ENCODE measurements at places on chromosomes 2 and 18.

- DNase-seq, result peak; percentile 84
Observed at GRCh38 chr18:41096504-41096903, 858.5 kb upstream of the PIK3C3 start.

DNA sequence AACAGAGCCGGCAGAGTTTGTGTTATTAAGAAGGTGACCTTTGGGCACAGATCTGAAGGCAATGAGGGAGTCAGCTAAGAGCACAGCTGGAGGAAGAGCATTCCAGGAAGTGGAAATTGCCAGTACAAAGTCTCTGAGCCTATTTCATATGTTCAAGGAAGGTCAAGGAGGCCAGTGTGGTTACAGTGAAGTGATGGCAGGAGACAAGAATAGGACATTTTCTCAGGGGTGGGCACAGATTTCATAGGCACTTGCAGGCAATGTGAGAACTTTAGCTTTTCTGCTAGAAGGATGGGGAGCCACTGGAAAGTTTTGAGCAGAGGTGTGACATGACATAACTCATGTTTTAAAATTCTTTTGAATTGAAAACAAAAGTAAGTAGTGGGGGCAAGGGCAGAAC is 50.3 kb downstream of the ARHGAP25 start:
- DNase-seq, result no peak

GRCh38 chr2:16038621-16039020 is 98.3 kb downstream of the MYCN start:
- DNase-seq, result no peak

GRCh38 chr2:190069936-190070696 is 7.6 kb upstream of the MSTN start:
- peak; percentile 41 for DNase-seq

DNA sequence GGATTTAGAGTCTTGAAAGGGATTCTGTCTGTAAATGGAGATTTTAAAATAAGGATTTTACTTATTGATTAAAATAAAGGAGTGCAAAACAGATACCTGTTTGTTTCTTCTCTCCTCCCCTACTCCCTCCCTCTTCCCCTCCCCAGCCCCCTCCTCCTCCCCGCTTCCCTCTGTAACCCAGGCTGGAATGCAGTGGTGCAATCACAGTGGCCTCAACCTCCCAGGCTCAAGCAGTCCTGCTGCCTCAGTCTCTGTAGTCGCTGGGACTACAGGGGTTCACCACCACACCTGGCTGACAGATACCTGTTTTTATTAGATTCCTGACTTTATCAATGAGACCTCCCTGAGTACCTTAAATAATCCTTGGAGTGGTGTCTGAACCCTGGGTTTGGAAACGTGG is 57.1 kb downstream of the OXER1 start:
- no peak for DNase-seq

DNA sequence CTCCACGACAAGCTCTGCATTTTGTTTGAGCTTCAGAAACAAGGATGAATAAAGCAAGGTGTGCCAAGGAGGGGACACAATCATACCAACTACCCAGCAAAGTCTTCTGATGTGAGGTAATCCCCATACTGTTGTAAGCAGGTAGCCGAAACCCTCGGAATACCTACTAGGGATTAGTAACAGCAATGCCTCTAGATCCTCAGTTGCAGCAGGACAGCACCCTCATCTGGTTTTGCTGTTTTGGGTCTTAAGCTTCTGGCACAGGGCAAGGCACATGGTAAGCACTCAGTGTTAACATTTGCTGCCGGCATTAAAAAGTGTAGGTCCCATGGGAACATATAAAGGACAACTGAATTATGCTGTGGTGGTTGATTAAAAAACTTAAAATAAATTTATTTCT is 16.0 kb upstream of the LINC00305 start:
- DNase-seq, result no peak

GRCh38 chr2:46878886-46879285 is 36.7 kb downstream of the MCFD2 start:
- no peak for DNase-seq

GRCh38 chr18:63158676-63159291 is 160.8 kb downstream of the BCL2 start:
- DNase-seq, result no peak

GRCh38 chr2:23563673-23564614 is 179.0 kb downstream of the KLHL29 start:
- no peak for DNase-seq

GRCh38 chr2:172613615-172614231 is 57.8 kb downstream of the PDK1 start:
- DNase-seq, result no peak

- DNase-seq, result no peak
Observed at GRCh38 chr18:49911427-49911826, 98.1 kb upstream of the ACAA2 start.

GRCh38 chr18:58044370-58045241 is 580 bp downstream of the NEDD4L start:
- DNase-seq, result no peak

DNA sequence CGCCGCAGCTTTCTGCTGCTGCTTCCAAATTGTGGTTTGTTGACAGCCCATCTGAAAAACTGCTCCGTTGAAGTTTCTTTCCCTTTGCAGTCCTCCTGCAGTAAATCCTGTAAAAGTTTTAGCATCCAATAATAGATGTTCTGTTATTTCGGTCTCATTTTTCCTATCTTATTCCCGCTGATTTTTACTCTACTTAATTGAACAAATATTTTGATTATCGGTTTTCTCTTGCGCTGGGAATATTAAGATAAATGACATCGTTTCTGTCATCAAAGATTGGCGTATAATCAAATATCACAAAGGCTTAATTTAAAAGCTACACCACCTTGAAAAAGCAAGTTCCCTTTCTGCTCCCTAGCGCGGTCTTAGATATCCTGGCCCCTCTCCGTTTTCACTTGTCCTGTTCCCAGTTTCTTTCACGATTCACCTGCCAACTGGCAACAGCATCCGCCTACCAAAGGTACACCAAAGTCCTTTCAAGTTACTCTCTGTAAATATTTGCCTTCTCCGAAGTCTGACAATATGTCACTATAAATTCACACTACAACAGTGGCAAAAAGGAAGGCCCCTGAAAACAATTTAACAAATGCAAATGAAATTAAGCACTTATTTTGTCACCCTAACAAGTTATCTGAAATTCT is 1.0 kb upstream of the STRN start:
- no peak for DNase-seq

- no peak for DNase-seq
Observed at GRCh38 chr2:236965021-236965840, 120.5 kb upstream of the COPS8 start.

DNA sequence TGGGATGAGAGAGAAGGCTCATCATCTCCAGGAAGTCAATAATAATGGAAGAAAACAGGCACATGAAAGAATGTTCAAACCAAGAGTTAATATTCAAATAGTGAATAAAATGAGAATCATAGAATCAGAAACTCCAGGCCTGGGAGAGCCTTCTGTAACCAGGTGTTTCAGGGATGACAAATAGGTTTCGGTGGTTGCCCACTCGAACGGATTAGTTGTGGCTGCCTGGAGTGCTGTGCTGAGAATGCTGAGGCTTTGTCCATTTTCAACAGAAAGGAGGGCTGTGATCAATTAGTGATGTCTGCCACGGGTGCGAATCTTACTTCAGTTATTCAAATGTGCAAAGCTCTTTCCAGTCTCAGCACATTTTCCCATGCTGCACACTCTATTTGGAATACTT is 227.3 kb downstream of the INSIG2 start:
- DNase-seq, result no peak

DNA sequence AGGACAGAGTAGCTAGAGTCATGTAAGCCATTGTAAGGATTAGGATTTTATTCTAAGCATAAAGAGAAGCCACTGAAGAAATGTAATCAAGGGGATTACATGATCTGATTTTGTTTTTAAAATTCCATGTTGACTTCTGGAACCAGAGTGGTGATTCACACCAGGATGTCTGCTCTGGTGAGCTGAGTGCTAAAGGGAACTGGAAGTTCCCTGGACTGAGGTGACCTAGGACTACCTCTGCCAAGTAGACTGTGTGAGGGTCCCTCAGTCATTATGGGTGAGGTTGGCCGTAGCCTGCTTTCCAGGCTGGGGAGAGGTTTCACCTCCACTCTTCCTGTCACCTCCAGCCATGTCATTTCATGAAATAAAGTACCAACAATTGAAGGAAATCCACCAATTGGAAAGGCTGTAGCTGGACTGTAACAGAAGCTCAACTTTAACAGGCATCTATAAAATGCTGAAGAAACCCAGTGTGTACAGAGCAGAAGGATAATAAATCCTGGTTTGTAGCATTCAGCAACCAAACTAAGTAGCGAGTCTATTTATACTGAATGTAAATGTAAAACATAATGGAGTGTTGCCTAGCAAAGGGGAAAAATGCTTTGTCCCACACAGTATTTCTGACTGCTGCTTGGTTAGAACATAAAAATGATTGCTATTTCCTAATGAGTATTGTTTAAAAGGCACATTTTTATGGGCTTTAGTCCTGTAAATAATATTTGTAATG is 507.4 kb upstream of the PKDCC start:
- no peak for DNase-seq

- DNase-seq, result no peak
Observed at GRCh38 chr2:76640905-76641304, 881.3 kb downstream of the LRRTM4 start.

DNA sequence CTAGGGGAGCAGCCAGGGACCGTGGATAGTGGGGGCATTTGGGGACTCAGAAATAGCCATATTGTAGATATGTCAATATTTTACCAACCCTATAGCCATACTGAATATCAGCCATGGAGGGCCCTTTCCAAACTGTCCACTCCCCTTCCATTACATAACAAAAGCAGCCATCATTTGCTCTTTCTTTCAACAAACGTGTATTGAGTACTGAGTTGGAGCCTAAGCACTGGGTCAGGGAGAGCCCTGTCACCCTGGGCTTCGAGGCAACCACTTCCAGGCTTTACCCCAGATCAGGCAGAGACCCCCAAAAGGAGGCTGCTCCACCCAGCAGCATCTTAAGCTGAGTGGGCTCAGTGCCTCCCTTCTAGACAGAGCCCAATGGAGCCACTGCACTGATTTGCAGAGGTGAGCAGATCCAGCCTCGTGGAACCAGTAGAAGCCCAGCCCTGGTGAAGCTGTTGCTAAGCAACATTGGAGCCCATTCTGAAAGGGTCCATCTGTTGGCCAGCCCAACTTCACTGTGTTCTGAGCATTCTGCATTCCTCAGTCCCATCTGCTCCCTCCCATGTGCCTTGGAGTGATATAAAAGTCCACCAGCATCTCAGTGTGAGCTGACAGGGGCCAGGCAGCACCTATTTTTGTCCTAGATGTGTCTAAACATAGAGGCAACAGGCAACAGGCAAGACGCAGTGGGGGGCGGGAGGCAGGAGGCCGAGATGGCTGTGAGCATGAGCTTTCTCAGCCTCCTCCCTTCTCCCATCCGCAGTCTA is 112.1 kb downstream of the PLB1 start:
- no peak for DNase-seq

- no peak for DNase-seq
Observed at GRCh38 chr18:31100436-31101182, 1.6 kb downstream of the DSC2 start.

GRCh38 chr2:174699993-174700766 is 64.1 kb downstream of the CHRNA1 start:
- peak; percentile 12 for DNase-seq

DNA sequence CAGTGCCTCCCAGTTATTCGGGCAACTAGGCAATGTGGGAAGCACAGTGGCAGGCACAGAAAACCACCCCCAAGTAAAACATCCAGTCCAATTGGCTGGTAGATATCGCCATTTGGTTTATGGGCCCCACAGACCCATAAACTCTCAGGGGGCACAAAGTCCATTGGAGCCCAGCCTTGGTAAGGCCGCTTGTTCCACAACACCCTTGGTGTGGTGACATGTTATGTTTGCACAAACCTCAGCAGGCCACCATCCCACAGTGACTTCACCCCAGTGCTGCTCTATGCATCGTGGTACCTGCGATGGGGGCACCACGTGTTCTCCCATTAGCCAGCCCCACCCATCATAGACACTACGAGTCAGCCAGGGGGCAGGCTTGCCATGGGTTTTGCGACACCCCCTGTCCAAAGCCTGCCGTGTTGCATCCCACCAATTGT is 18.5 kb downstream of the PHOSPHO2 start:
- DNase-seq, result no peak

DNA sequence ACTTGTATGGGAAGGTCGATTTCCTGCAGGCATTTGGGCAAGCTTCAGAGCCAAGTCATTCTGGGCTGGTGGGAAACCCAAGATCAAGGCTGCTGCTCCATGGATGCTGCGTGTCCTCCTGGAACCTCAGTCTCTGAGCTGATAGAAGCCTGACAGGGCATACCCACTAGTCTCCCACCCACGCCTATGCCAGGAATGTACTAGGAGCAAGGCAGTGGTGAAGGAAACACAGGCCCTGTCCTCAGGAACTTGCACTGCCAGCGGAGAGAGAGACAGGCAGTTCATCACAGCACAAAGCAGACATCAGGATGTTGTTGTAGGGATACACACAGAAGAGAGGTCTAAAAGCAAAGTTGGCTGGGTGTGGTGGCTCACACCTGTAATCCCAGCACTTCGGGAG is 84.2 kb downstream of the PLB1 start:
- DNase-seq, result no peak

GRCh38 chr18:76212960-76213359 is 282.1 kb downstream of the ZNF516 start:
- peak; percentile 94 for DNase-seq

GRCh38 chr18:13237641-13238040 is 19.1 kb downstream of the LDLRAD4 start:
- DNase-seq, result no peak

- DNase-seq, result no peak
Observed at GRCh38 chr18:2909431-2910140, 62.8 kb downstream of the EMILIN2 start.

DNA sequence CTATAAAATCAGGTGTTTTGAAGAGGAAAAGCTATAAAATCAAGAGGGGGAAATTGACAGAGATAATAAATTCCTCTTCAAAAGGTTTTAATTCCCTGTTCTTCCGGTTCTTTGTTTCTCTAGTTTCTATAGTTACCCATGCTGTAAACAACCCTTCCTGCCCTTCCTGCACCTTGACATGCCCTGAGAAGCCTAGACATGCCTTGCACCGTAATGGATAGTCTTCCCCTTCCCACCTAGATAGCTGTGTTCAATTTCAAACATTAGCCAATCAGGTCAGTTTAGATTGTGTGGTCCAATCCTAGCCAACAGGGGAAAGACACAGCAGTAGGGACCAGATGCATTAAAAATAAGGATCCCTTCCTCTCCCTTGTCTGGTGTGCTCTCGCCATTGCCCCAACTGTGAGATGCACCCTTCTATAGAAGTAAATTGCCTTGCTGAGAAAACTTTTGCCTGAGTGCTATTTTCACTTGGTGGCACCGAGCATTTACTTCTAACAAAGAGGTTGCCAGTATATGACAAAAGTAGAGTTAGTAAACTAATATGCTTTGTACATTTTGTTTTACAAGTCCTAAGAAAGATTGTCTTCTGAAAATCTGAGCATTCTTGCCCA is 27.1 kb downstream of the SULT1C4 start:
- no peak for DNase-seq
